Stimulated activated CD8-positive, alpha-beta memory T cell treated with anti-CD3 and anti-CD28 coated beads, Interleukin-15, amount 100 ng/mL, for 48 hours (primary cell): ENCODE measurements at places on chromosomes 5 and 9.

DNA sequence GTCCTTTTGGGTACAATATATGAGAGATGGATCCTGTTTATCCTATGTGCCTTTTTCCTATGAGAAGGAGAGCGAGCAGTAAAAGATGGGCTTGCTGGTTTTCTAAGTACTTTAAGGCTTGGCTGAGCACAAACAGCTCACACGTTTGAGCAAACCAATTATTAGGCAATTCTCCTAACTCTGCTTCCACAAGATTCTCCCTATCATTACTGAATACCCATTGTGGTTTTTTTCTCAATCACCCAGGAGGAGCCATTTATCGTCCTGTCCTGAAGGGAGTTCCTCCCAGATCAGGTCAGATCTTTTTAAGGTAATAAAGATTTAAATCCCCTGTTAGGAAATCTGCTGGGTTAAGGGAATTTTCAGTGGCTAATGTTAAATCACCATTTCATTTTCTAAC, 19.4 kb upstream of the C1QTNF3 start:
- no peak for DNase-seq

DNA sequence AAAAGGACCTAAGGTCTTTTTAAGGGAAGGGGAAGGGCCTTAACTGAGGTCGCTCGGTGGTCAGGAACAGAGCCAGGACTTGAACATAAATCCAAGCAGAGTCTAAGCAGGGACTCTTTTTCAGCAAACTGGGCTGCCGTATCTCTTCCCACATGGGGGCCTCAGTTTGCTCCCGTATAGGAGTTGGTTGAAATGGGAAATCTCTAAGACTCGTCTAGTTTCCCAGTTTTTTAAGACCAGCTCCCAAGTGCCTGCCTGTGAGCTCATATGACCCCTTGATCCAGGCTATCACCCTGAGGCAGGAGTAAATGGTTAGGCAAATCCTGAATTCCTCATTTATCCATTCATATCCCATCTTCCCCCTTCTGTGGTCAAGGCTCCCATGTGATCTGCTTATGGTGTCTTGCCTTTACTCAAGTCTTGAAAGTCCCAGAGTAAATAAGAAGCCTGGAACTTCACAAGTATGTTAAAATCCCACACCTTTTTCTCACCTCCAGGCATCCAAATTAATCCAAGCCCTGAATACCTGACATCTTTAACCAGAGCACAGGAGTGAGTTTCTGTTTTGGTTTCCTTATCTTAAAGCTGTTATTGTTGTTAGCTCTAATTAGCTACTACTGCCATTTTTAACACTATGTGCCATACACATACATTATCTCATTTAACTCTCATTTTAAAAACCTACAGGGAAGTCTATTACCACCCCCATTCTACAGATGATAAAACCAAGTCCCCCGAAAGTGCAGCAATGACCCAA, 3.0 kb downstream of the ARSI start:
- DNase-seq = no peak

DNA sequence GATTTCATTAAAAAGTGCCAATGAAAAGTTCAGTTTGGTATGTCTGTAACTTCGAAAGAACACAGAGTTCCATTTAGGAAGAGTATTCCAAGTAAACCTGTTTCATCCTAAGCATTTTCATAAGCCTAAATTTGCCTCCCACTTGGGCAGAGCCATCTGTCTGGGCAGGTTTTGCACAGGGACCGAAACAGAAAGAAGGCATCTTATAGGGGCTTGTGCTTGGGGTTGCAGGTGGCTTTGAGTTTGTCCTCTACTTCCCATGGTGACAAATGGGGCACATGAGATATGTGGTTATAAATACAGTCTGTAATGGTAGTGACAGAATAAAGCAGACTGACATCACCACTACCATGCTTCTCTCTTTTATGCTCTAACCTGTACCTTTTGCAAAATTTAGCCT, 63.7 kb downstream of the MCTP1 start:
- no peak for DNase-seq

GRCh38 chr9:74358959-74359358, 138.2 kb upstream of the RORB start:
- DNase-seq = no peak

DNA sequence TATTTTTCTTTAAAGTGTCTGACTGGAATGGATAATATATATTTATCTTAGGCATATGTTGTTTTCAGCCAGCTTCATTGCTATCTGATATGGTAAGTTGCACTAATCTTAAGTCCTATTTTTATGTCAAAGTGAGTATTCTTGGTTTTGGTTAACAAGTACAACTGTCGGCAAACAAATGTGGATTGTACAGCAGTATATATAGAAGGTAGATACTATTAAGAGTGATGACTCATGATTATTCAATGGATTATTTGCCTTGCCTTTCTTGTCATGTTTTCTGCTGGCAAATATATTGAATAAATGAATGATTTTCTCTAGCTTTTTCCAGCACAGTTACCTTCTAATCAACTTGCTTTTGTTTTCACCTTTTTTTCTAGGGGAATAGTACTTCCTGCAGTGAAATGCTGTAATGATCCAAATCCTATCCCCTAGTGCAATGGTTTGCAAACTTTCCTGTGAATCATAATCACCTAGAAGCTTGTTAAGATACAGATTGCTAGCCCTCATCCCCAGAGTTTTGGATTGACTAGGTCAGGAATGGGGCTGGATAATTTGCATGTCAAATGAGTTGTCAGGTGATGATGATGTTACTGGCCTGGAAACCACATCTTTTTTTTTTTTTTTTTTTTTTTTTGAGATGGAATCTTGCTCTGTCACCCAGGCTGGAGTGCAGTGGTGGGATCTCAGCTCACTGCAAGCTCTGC, 60.8 kb upstream of the ARRDC3 start:
- DNase-seq = no peak

- no peak for DNase-seq
Observed at GRCh38 chr5:147369742-147370374, 135.0 kb downstream of the STK32A start.

GRCh38 chr5:138705007-138705406, 48.2 kb upstream of the CTNNA1 start:
- no peak for DNase-seq

DNA sequence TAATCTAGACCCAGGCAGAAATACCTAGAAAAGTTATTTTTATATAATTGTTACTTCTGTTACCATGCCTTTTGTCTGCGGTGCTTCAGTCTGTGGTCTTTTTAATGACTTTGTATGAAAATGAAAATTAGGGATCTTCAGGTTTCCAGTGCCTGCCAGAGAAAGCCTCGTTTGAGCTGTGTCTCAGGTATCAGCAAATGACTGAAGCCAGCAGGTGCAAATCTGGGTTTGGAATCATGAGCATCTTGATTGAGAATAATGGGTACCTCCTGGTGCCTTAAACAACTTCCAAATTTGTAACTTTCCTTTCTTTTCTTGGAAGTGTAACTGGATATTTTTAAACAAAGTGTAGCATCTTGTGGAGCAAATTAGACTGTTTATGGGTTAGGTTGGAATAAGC, 4.3 kb downstream of the ZBTB34 start:
- DNase-seq = no peak

DNA sequence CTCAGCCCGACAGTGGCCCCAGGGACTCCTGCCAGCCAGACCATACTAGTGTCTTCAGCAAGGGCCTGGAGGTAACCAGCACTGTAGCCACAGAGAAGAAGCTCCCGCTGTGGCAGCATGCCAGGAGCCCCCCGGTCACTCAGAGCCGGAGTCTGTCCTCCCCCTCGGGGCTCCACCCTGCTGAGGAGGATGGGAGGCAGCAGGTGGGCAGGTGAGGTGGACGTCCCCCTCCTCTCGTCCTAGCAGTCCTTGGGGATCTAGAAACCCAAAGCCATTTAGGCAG, 28.0 kb upstream of the LRRC14B start:
- no peak for DNase-seq

- DNase-seq = no peak
Observed at GRCh38 chr9:69120380-69121154, 53.5 kb upstream of the TJP2 start.

DNA sequence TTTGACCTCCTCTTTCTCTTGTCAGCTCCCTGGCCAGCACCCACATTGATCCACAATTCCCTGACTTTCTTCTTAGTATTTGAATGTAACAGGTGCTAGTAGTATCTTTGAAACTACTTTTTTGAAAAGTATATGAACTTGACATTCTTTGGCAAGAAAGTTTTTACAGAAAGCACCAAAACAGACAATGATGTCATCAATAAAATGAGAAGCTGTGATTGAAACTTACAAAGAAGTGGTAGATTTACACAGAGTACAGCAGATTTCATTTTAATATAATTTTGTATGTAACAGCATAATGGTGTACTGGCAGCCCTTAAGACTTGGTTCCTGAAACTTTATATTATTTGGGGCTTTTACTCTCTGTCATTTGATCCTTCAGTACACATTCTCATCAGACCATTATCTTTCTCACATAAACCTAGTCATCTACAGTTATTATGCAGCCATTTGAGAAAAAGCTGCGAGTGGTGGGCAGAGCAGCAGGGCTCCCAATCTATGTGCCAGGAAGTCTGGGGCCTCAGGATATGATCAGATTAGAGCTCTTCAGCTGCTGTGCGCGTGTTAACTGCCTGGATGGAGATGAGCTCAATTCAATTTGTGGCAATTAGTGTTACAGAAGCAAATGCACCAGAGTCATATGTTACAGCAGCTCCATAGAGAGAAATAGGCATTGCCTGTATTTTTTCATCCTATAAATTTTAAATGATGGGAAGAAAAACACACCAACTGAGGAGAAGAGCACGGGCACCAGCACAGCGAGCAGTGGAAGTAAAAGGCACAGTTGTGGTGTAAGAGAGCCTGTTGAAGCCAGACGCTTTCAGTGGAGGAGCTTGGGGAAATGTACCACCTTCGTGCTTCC, 126.1 kb downstream of the STARD4 start:
- DNase-seq = no peak

DNA sequence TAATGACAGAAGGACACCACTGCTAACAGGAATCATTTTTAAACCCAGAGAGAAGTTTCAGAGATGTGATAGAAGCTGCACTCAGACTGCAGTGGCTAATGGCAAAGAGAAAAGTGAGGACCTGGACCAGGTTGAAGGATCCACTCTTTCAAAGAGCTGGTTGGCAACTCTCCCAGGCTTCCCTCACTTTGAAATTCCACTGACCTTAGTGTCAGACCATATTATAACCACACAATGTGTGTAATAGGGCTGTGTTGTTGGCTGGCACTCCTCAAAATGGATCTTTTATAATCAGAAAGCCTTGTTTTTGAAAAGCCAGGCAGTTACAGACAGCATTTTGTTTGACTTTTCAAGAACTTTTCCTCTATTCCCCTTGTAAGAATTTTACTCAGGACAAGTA, 280.7 kb downstream of the PRELID2 start:
- DNase-seq = no peak

GRCh38 chr5:1460054-1460682, 14.9 kb upstream of the SLC6A3 start:
- no peak for DNase-seq

DNA sequence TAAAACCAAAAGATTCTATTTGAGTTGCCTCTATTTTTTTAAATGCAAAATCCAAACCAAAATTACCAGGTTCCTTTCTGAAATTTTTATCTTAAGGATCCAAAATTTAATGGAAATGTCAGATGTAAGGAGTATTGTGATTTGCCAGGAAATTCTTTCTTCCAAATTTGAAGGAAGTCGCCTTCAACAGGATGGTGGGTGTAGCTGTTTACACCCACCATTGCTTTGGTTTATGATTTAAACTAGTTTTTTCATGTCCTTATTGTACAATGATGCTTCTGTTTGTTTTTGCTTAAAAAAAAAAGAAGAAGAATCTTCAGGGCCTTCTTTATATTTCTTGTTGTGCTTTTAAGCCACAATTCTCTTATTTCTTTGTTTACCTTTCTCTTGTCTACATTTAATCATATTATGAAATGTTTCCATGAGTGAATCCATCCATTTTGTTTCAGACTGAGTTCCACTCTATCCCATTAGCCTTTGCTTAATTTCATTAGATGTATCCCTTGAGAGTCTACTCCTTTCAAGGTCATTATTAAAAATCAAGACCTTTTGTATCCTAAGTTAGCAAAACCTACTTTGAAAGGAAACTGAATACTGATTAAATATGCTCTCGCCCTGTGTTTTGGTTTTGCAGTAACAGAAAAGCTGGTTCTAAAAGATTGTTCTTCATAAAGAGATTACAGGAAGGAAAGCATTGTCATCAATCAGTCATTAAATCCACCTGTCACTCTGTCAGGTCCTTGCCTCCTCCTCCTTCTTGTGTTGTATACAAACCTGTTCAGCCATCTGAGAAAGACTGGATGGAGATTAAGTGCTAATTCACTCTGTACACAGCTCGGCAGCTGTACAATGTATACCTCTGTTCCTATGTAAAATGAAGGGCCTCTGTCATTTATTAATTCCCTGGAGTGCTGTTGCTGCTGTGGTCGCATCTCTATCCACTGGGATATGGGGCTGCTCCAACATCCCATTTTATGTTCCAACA, 45.5 kb upstream of the SLC2A8 start:
- no peak for DNase-seq

DNA sequence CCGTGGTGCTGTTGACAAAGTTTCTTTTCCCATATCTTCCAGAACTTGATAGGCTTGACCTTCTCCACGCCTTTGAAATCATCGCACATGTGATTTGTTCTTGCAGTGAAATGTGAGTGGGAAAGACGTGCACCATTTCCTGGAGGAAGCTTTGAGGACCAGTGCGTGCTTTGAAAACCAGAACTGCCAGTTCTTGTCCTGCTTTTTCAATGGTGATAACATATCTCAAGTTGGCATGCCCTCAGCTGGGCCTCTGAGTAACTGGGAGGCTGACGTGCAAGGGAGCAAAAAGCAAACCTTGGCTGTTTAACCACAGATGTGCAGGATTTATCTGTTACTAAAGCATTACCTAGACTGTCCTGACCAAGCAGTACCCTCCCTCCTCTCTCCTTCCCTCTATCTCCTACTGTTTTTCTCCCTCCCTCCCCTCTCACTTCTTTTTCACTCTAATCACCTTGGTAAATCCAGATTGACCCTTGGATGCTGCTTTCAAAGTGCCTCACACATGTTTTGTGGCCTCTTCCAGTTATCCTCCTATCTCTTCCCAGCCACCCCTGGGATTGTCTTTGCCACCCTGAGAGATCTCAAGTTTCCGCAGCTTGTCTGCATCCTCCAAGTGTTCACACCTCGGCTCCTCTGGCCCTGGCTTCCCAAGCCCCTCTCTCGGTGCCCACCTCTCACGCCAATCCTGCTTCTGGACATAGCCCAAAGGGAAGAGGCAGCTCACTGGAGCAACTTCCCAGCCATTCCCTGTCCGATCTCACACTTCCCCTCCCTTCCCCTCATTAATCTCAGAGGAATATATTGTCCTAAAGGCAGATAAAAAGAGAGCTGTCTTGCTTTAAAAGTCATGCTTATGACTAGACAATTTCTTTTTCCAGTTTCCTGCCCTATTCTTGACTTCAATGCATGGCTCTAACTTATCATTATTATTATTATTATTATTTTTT, 198.3 kb downstream of the ERCC6L2 start:
- no peak for DNase-seq

GRCh38 chr9:77879437-77879943, 152.1 kb downstream of the GNAQ start:
- DNase-seq = no peak

- DNase-seq = no peak
Observed at GRCh38 chr5:75614176-75614575, 2.9 kb downstream of the ANKDD1B start.
